HT1080 (cell line): ENCODE measurements at places on chromosomes 11 and 22.

DNA sequence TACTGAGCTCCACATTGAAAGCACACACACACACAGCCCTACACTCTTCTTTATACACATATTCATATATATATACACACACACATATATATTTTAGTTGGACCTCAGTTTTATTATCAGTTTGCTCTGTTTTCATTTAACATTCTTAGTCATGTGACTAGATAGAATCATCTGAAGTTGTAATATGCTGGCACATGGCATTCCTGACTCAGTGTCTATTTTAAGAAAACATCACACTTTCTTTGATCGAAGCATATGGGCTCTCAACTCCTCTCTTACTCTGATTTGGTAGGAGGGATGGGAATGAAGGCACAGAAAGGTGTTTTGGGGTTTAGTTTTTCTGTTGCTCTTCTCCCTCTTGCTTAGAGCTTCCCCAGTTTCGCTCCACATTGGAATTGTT, 24.8 kb downstream of the AMOTL1 start:
- no peak for DNase-seq

DNA sequence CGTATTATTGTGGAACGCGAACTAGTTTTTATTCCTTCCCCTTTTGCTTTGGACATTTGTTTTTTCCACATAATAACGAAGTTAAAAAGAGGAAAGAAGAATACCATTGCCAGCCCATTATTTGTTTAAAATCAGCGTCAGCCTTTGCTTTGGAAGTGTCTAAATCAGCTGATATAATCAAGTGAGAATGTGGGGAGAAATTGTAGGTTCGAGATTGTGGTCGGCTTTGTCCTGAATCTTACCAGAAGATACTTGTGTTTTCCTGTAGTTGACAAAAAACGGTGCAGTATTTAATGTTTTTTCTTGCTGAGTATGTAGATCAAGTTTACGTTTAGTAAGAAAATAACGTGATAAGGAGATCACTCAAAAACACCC, 935 bp downstream of the ZNF143 start:
- peak; percentile 25 for DNase-seq

- DNase-seq = no peak
Observed at GRCh38 chr11:24872651-24873311, 375.9 kb downstream of the LUZP2 start.

DNA sequence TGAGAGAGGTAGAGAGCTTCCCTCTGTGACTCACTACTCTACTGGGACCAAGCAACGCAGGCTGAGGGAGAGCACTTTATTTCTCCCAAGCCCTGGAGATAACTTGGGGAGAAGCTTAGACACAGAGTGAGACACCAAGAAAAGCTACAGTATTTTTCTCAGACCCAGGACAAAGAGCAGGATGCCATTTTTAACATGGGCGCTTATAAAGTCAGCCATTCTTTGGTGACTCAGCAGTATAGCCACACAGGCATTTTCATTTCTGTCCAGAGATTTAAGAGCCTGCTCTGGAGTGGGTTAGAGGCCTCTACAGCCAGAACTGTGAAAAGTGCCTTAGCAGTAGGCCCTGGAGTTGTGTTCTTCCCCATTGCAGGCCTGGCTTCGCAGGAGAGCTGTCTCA, 55.0 kb upstream of the GLYAT start:
- DNase-seq = no peak

DNA sequence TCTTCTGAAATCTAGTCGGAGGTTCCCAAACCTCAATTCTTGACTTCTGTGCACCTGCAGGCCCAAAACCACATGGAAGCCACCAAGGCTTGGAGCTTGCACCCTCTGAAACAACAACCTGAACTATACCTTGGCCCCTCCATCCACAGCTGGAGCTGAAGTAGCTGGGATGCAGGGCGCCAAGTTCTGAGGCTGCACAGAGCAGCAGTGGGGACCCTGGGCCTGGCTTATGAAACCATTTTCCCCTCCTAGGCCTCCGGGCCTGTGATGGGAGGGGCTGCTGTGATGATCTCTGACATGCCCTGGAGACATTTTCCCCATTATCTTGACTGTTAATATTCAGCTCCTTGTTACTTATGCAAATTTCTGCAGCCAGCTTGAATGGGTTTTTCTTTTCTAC, 38.3 kb upstream of the MMP7 start:
- DNase-seq = no peak

DNA sequence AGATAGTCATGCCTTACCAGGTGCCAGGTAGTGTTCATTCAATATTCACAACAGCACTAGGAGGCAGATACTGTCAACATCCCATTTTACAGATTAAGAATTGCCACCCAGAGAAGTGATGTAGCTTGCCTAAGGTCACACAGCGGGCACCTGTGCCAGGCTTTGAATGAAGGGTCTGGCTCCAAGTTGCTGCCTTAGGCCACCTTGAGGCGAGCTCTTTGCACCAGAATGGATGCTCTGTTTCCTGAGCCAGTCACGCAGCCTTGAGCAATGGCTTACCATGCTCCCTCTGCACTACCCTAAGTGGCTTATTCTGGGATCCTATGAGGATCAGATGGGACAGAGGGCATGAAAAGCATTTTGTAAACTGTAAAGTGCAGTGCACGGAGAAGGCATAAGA, 25.1 kb upstream of the TIMP3 start:
- DNase-seq = no peak

DNA sequence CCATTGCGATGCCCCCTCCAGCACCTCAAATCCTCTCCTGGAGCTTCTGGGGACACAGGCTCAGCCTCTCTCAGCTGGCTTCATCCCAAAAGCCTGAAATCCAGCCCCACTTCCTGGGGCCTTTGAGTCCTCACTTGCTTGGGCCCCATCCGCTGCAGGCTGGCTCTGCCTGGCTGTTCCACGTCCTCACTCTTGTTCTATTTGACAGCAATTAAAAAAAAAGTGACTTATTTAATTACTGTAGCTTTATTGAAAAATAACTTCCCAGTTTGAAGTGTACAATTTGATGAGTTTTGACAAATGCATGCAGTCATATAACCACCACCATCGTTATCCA, 27.2 kb downstream of the PARVG start:
- DNase-seq = no peak

DNA sequence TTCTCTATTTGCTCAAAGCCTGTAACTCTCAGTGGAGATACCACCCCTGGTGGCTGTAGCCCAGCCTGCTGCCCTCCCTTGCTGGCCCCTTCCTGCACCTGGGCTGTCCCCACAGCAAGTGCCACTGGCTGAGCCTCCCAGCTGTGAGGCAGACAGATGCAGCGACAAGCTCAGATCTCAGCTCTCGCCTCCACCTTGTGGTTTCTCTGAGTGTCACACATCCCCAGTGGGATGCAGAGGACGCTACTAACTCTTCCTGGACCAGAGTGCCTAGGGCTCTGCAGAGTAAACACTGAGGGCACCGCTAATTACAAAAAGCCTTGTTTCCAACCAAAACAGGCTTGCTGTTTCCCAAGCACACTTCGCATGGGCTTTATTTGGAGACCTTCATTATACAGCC, 8.9 kb downstream of the YPEL1 start:
- no peak for DNase-seq

DNA sequence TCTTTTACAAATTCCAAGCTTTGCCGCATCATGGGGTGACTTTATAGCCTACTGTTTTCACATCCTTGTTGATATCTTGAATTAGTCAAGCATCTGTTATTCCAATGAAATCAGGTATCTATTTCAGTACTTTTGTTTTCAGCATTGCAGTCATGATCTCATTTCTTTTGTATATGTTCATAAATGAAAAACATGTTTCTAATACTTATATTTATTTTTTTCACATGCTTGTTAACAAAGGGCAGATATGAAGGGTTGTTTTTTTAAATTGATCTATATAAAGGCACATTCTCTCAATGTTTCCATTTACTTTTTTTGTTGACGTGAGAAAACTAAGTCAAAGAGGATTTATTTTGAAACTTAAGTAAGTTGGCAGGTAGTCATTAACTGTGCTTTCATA, 964.8 kb downstream of the JRKL start:
- no peak for DNase-seq

DNA sequence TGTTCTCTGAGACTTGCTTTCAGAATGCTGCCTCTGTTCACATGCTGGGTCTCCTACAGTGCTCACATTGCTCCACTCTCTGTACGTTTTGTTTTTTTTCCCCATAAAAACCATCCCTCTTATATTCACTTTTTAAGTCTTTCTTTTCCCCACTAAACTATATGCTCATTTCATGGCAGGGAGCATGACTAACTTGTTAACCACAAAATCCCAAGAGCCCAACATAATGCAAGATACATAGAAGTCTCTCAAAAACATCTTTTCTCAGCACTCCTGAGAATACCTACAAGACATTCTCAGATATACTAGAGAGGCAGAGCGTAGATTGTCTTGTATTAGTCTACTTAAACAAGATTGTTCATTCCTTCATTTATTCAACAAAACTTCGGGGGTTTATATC, 73.3 kb downstream of the FAM76B start:
- DNase-seq = peak; percentile 23

GRCh38 chr22:20945578-20945934, 21.5 kb upstream of the AIFM3 start:
- DNase-seq = no peak
